ENCODE measurements at places on chromosomes 12 and 14. TPM values are rescaled to one million over a fixed set of nuclear protein-coding genes. Genes with fewer than 3 reads are reported as not detected.

DNA sequence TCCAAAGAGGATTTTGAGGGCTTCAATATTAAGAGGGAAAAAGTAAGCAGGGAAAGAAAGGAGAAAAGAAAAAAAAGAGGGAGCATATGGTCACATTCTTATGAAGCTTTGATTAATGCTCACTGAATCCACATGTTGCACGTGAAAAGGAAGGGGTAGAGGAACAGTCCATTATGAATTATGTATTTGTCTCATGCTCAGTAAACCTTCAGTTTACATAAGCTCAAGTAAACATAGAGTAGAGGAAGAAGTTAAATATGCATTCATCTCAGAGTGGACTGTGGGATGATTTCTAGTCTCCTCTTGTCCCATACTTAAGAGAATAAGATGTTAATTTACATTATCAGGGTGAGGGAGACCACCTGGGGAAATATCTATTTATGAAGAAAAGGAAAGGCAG, 334.5 kb downstream of the IPO8 start:
- no peaks in the 10 kb centered on the region for H3K4me1 ChIP-seq
- no peak overlapping the region for H3K4me3 ChIP-seq
- no peak overlapping the region for H3K27ac ChIP-seq
- no peaks in the 10 kb centered on the region for H3K36me3 ChIP-seq

DNA sequence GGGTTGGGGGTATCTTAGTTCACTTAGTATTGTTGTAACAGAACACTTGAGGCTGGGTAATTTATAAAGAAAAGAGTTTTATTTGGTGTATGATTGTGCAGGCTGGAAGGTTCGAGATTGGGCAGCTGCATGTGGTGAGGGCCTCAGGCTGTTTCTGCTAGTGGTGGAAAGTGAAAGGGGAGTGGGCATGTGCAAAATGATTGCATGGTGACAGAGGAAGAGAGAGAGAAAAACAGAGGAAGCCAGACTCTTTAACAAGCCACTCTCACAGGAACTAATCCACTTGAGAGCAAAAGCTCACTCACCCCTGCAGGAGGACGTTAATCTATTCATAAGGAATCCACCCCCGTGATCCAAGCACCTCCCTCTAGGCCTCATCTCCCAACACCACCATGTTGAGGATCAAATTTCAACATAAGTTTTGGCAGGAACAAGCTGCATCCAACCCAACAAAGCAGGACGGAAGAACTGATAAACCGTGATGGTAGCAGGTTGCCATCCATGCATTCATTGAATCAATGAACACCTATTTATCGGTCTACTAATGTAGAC, 165.0 kb upstream of the GZMB start:
- no peak overlapping the region for H3K4me3 ChIP-seq
- no peaks in the 10 kb centered on the region for H3K27me3 ChIP-seq
- no peak overlapping the region for H3K27ac ChIP-seq
- H3K4me1 ChIP-seq, result no peaks in the 10 kb centered on the region
- H3K36me3 ChIP-seq, result no peaks in the 10 kb centered on the region
- DNase-seq, result no peak

DNA sequence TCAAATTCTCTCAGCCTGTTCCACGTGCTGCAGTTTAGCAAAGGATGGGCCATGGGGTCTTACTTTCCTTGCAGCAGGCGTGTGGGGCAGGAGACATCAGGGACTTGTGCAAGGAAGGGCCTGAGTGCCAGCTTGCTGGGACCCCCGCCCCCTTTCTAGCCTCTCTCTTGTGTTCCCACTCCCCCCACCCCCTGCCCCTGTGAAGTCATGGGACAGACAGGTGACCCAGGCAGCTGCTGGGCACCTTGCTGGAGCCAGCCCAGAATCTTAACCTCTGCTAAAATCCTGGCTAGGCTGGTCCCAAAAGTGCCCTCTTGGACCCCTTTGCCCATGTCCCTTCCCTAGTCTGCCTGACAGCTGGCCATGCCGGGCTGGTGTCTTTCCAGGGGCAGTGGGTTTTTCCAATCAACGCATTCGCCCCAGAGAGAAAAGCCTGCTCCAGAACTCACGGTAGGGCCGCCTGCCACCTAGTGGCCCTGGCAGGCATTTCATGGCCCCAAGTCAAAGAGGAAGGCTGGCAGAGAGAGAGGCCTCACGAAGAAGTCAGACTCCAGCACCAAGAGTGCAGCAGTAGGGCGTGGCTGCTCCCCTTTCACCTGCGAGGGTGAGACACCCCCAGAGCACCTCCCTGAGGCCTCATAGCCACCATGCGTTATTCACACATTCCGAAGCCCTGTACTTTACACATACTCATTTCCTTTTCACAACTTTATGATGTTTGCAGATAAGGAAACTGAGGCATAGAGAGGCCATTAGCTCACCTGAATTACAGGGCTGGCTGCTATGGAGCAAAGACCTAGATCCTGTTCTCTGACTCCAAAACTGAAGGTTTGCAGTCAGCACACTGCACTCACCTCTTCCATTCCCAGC, 67.4 kb downstream of the LGMN start:
- H3K27ac ChIP-seq, result no peak overlapping the region
- no peak overlapping the region for H3K4me3 ChIP-seq
- H3K27me3 ChIP-seq, result no peaks in the 10 kb centered on the region
- peaks cover 54% of the 10 kb centered on the region for H3K36me3 ChIP-seq
- H3K4me1 ChIP-seq, result no peaks in the 10 kb centered on the region

DNA sequence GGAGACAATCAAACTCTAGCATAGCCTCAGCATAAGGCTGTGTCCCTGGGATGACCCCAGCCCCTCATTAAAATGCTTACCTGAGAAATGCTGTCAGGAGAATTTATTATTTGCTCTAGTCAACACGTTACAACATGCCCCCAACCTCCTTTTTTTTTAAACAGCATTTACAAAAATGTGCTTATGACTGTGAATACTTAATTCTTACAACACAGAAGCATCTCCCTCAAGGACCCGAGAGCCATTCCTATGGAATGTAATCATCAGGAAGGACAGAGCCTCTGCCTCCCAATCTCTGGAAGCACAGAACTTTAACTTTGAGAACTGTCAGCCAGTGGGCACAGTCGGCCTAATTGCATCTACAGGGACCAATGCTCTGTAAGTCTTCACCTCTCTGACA, 136.6 kb upstream of the OVCH1 start:
- H3K27ac ChIP-seq, result no peak overlapping the region
- H3K4me3 ChIP-seq, result no peak overlapping the region
- no peaks in the 10 kb centered on the region for H3K27me3 ChIP-seq

DNA sequence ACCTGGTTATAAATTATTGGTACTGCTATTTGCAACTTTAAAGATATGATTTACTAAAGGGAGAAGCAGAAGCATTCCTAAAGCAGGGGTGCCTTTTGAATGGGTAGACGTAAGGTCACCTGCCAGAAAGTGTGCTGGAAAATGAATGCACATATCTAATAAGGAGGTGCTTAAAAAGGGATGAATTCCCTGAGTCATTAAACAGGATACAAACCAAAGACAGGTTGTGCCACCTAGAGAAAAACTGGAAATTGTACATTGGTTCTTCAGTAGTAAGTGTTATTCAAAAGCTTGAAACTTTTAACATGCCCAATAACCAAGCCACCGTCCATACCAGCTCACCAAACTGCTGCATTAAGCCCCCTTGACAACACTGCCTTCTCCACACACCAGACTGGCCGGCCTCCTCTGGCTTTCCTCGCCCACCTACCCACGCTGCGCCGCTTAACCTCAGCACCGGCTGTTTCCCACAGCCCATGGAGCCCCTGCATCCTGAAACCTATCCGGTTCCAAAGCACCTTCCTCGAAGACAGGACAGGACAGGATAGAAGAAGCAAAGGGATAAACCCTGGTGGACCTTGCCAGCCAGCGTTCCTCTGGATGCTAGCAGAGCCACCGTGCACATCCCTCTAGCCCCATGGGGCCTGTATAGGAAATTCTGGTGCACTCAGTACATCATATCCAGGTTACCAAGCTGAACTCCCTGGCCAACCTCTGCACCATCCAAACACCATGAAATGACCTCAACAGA, 201.5 kb upstream of the CAND1 start:
- no peak for DNase-seq
- no peak overlapping the region for H3K27ac ChIP-seq
- H3K27me3 ChIP-seq, result peaks cover 26% of the 10 kb centered on the region
- H3K36me3 ChIP-seq, result no peaks in the 10 kb centered on the region
- no peak overlapping the region for H3K4me3 ChIP-seq
- peaks cover 11% of the 10 kb centered on the region for H3K4me1 ChIP-seq

DNA sequence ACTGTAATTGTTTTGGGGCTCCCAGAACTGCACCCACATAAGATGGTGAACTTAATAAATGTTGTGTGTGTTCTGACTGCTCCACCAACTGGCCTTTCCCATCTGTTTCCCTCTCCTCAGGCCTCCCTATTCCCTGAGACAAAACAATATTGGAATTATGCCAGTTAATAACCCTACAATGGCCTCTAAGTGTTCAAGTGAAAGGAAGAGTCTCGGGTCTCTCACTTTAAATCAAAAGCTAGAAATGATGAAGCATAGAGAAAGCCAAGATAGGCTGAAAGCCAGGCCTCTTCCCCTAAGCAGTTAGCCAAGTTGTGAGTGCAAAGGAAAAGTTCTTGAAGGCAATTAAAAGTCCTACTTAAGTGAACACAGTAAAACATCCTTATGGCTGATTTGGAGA, 13.4 kb downstream of the ACOT6 start:
- no peak overlapping the region for H3K27ac ChIP-seq
- no peaks in the 10 kb centered on the region for H3K4me1 ChIP-seq
- H3K4me3 ChIP-seq, result no peak overlapping the region
- no peaks in the 10 kb centered on the region for H3K36me3 ChIP-seq
- no peak for DNase-seq
- no peaks in the 10 kb centered on the region for H3K27me3 ChIP-seq

The FOXA1 gene
- 0.09 TPM for total RNA-seq

The TC2N gene
- total RNA-seq, result 42.5 TPM

The CISTR gene
- not detected for total RNA-seq

The TAS2R8 gene
- not detected for total RNA-seq

Data from thymus (tissue), 14 donors.